ENCODE measurements at places on chromosomes 12 and 14.

GRCh38 chr12:114655934-114656749 lies 27.8 kb downstream of the TBX3 start:
- no peak for DNase-seq

DNA sequence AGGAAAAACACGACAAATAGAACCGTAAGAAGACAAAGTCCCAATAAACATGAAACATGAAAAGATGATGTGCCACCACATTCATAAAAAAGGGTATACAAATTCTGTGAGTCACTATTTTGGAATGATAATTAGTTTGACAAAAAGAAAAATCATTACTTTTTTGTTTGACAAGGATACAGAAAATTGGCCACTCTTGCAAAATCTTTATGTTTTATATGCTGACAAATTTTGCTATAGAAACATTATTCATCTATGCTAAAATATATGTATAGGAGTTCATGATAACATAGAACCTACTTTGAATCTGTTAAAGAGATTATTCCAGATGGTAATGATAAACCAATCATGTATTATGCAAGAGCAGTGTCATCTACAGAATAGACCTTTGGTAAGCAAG lies 1201.0 kb downstream of the FSCB start:
- no peak for DNase-seq

DNA sequence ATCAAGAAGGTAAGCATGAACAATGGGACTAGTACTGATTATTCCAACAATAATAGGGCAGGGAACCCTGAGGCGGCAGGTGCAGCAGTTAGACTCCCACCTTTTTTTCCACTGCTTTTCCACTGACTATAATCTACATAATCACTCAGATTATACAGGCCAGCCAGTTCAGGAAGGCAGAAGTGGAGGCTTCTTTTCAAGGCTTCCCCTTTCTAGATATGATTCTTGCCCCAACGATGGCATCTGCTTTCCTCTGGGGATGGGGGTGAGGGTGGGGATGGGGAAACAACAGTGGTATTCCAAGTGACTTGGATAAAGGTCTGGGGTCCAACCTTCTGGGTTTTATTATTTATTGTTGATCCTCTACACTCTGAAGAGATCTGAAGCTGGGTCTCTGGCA lies 331 bp downstream of the NCKAP1L start:
- peak; percentile 33 for DNase-seq

DNA sequence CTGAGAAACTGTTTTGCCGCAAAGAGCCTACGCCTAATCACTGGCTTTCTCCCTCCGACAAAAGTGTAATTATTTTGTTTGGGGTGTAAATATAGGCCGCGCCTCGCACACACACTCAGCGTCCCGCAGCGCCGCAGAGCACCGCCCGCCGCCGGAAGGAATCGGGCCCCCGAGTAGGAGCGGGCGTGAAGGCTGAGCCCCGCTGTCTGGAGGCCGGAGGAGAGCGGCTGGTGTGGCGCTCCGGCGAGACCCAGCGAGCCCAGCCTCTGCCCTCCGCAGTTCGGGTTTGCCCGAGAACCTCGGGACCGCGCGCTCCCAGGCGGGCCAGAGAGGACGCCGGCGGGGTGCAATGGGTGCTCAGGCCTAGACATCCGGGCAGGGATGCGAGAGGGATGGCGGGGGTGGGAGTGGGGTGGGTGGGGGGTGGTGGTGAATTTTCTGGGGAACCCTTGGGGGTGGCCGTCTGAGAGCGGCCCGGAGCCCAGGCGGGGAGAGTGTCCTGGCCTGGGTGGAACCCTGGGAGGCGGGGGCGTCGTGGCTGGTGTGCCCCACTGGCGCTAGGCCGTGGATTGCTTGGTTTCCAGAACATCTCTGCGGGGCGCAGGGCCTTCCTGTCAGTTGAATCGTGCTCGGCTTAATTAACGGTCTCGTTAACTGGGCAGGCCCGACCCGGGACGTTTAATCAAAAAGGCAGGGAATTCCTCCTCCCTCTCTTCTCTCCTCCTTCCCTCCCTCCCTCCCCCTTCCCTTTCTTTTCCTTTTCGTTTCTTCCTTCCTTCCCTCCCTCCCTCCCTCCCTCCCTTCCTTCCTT lies 4.7 kb upstream of the LHX5 start:
- no peak for DNase-seq

DNA sequence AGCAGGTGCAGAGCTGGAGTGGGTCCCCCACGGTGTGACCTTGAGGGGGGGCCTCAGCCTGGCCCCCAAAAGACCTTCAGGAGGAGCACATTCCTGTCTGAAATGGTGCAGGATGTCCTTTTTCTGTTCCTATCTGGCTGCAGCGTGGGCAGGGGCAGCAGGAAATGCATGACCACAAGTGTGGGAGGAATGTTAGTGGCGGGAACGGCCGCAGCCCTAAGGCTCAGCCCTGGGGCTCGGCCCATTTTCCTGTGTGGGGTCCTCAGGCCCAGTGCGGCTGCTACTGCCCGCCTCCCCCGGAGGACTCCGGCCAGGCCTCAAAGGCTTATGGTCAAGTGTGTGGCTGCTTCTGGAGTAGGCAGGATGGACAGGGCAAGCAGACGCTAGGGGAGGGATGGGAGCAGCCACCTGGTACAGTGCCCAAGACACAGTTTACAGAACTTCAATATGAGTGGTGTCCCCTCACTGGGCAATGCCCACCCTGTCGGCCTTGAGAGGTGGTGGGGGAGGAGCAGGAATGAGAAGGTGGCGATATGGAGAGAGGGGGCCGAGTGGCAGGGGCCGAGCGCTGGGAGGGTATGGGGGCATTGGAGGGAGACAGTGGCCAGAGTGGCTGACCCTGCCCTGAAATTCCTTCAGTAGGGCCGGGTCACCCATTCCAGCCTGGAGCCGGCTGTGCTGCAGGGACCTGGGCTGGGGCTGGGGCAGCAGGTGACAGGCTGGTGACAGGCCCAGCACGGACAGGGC lies 137.4 kb downstream of the CALM1 start:
- DNase-seq: peak; percentile 54

DNA sequence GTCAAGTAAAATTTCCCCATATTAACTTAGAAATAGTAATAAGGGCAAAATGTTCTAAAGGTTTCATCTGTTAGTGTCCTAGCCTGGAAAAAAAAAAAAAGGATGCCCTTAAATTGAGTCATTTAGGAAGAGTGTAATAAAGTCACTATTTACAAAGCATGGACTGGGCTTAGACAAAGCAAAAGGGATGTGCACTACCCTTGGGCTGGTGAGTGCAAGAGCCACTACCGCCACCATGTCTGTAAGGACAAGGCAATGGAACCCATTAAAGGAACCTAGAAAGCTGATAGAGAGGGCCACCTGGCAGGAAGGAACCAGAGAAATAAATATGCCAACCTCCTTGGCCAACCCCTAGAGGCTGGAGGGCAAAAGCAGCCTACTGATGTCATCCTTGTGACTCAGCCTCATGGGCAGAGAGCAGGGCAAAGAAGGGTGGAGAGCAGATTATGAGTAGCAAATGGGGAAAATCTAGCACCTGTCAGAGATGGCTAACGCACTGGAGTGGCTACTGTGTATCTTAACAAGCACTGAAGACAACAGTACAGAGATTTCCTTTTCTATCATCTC lies 59.5 kb upstream of the FUT8 start:
- DNase-seq: peak; percentile 49

GRCh38 chr12:96171905-96172304 lies 22.3 kb upstream of the ELK3 start:
- no peak for DNase-seq

- peak; percentile 70 for DNase-seq
These were observed 35.7 kb downstream of the STK38L start for GRCh38 chr12:27279826-27280225.

- DNase-seq: no peak
These were observed 33.2 kb upstream of the LDHB start for GRCh38 chr12:21690704-21691368.

DNA sequence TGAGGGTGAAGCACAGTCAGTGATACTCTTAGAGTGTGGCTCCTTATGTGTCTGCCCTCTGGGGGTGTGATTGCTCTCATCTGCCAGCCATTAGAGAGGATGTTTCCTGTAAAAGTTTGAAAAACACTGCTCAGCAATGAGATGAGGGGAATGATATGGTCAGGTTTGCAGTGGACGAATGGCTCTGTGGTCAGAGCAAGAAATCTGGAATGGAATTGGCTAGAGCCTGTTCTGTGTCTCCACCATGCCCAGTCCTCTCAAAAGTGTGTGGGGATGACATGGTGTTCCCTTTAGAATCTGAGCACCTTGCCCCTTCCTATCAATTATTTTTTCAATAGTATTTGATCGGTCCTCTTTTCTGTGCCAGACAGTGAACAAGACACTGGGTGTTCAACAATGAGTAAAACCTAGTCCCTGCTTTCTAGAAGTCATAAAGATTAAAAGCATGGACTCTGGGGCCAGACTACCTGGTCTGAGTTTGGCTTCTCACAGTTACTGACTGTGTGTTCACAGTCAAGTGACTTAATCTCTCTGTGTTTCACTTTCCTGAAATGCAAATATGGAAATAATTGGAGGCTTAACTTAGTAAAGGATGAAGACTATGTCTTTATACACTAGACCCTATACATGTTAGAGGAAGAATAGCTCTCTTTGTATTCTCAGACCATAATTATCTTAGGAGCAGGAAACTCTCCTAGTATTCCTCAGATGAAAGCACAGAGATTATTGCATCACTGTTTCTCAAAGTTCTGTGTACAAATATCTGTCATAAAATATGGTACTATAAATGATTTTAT lies 1.6 kb downstream of the ACSS3 start:
- no peak for DNase-seq

DNA sequence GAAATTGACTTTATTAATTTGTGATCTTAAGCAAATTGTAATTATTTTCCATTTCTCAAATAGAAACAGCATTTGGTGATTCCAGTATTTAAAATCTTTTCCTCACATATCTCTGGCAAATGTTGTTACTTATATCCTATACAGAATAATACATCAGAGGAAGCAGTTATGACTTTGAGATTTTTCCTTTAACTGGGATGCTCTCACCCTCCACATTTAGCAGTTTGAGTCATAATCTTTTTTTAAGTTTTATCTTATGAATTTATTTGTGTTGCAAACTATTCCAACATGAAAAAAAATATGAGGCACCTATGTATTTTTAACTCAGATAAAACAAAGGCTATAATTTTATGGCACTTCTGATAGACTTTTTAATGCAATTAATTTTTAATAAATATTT lies 311.8 kb downstream of the TMTC2 start:
- no peak for DNase-seq

- no peak for DNase-seq
These were observed 17.8 kb upstream of the SALL2 start for GRCh38 chr14:21543963-21544362.

- DNase-seq: peak; percentile 29
These were observed 4.4 kb upstream of the HOXC9 start for GRCh38 chr12:53995378-53996239.

DNA sequence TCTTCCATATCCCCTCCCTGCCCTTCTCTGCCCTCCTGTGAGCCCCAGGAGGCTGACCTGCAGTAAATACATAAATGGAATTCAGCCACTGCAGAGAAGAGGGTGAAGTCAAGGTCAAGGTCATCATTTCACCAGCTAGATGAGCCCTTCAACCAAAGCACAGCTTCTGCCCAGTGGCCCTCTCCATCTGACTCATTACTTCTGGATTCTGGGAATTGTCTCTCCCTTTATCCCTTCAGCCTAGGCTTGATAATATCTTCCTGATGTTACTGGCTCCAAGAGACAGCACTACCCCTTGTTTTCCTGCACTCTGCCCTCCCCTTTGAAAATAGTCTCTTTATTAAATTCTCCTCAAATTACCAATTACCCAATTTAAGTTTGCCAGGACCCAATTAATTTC lies 64.5 kb downstream of the TTC9 start:
- DNase-seq: no peak

DNA sequence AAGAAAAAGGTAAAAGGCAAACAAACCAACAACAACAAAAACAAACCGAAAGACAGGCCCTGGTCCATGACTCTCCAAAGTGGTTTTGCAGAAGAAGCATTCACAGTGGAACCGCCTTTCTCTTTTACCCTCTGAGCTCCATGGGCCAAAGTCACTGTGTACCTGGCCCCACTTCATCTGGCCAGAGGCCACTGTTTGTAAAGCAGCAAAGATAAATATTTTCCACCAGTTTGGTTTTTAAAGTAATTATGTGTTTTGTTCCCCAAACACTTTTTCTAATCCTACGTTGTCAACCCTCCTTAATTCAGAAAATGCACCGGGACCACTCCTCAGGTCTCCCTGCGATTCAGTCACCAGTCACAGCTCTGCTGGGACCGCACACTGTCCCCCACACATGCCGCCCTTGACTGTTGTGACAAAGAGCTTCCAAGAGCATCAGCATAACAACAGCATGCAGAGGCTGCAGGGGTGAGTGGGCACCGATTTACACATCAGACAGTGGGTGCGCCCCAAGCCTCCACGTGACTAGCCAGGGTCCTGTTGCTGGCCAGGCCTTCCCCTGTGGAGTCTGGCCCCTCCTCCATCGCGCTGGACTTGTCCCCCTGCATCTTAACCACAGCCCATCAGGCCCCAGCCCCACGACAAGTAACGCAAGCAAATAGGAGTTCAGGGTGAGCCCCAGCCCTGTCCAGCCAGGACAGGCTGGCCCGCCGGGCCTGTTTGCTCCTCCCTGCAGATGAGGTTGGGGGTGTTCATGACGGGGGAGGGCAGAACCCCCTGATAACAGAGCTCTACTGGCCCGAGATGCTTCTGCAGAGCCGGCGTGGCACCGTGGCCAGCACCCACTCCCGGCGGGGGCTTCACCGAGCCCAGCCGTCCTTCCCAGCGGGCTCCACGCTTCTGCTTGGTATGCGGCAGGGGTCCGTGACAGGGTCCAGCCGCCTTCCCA lies 65.2 kb upstream of the DIO3 start:
- no peak for DNase-seq

DNA sequence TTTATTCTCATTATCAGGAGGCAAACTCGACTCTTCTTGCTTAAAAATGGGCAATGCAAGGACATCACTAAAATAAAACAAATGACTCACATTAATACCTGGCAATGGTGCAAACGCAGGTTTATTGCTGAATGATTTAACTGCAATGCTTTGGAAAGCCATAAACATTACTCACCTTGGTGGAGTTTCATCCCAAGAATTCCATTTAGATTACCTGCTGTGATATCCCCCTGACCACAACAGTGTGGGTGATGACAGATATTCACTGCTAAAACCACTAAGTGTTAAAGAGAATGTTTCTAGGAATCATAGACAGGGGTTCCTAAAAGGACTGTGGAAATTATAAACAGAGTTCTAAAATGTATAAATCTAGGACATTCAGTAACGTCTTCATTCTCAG lies 35.3 kb upstream of the CSRNP2 start:
- DNase-seq: no peak

DNA sequence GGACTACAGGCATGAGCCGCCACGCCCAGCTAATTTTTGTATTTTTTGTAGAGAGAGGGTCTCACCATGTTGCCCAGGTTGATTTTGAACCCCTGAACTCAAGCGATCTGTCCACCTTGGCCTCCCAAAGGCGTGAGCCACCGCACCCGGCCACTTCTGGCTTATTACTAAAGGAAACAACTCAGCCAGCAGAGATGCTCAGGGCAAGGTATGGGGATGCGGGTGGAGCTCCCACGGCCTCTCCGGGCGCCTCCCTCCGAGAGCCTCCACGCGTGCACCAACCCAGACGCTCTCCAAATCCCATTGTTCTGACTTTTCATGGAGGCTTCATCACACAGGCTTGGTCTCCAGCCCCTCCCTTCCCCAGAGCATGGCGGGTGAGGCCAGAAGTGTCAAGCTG lies 6.1 kb upstream of the GPR132 start:
- no peak for DNase-seq

- no peak for DNase-seq
These were observed 15.9 kb downstream of the KIF26A start for GRCh38 chr14:104154246-104154645.
